Stimulated activated CD4-positive, alpha-beta T cell treated with anti-CD3 and anti-CD28 coated beads, Interleukin-15, amount 100 ng/mL, for 24 hours (primary cell): ENCODE measurements at places on chromosomes 7 and 10.
A peak's percentile ranks its signal among the peaks of the same experiment; 100 is the strongest.

DNA sequence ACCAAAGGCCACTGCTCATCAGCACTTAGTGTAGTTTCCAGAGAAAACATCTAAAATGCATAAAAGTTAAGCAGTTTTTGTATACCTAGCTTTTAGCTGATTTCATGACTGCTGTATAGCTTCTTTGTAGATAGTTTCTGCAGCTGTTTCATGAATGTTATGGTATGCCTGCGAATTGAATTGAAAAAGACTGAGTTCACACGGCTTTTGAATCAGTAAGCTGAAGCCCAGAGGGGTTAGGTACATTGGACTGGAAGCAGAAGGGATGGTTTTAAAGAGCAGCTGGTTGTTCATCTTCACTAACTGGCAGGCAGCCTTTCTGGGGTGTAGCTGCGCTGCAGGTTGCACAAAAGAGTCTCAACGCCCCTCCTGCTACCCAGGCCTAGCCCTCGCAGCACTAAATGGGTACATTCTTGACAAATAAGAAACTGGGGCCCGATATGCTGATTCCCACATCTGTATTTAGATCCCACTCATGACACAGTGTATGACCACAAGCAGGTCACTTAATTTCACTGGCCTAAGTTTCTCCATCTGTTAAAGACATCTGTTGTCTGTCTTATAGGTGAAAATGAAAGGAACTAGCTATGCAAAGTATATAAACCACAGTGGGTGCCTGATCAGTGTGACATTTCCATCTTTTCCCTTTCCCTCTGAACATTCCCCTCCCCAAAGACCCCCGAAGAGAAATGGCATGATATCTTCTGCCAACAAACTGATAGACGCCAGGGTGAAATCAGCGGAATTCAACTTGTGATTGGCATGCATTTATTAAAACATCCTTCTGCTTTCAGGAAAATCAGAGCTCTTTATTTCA, 85.9 kb upstream of the AGBL3 start:
- no peak for DNase-seq

DNA sequence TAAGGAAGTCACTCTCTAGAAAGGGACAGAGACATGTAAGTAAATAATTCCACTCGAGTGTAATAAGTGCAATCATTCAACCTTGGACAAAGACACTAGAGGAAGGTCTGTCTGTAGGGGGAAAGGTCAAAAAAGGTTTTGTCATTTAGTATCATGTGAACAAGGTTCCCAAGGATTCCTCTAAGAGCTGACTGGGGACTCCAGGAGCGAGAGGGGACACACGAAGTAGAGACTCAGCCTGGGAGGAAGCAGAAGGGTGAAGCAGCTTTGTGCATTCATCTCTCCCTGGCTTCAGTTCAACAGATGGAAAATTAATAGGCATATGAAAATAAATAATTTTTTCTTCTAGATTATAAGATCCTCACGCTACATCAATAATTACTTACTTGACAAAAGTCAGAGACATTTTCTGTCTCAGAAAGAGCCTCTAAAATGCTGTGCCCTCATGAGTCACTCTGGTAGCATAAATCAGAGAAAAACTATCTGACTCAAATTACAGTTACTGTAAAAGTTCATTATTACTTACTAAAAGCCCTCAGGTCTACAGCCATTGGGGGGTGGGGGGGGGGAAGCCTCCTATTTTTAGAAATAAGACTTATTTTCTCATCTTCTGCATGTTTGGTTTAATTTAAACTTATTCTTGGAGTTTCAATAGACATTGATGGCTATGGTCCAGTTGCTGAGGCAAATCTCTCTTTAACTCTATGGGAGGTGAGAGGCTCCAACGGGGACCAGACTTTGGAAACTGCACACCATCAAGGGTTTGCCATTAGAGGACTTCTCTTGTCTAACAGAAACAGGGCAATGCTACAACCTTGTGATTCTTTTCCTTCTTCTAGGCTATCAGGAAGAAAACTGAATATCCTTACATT, 275.1 kb upstream of the KLF14 start:
- no peak for DNase-seq

DNA sequence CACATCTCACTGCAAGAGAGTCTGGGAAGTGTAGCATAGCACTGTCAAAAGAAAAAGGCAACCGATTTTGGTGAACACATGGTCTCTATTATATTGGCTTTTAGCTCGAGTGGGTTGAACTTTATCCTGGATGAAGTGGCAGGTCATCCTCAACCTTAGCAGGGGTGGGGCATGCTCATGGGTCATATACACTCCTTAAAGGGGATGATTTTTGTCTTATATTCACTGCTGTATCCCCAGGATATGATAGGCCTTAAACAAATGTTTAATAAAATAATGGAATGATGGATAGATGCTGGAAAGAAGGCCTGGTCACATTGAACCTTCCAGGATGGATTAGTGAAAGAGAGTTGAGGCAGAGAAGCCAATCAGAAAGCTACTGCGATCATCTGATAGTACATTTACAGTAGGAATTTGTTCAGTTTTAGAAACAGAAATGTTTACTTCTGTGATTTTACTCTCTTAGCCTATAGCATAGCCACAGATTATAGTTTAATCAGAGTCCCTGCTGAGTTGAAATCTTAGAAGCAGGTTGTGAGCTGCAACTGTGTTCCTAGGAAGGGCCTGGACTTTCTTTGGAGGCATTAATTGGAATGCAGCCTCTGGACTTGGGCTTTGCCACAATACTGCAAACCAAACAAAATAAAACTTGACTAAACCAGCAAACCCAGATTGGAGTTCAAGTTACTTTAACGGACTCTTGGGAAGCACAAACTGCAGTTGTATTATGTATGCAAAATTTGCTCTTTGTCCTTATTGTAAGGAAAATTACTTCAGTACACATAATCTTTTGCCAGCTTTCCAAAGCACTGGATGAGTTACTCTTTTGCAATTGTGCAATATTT, 138.3 kb downstream of the BMPER start:
- DNase-seq = no peak

GRCh38 chr10:50216894-50217293, 34.4 kb downstream of the ASAH2 start:
- DNase-seq = no peak

DNA sequence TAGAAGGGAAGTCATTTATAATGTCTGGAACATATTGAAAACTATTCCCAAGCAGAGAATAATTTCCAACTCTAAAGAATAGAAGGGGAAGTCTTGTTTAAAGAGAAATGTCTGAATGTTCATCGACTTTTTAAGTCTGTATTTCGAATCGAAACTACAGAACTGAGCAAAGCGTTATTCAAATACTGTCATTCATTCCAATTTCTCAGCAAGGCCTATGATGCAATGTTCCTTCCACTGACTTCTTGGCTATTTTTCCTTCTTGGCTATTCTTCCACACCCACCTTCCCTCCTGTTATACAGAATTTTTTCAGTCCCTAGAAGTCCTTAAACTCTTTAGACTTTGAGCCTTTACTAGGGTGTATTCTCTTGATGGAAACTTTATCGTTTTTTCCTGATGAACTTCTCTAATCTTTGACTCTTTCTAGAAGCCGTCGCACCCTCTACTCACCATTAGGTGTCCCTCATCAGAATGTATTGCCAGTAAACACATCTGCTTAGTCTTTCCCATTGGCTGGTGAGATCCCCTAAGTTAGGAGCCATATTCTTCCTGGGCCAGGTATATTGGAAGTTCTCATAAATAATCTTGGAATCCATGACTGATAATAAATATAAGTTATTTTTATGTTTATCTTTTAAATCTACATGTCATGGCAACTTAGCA, 235.7 kb upstream of the CCDC6 start:
- DNase-seq = no peak

DNA sequence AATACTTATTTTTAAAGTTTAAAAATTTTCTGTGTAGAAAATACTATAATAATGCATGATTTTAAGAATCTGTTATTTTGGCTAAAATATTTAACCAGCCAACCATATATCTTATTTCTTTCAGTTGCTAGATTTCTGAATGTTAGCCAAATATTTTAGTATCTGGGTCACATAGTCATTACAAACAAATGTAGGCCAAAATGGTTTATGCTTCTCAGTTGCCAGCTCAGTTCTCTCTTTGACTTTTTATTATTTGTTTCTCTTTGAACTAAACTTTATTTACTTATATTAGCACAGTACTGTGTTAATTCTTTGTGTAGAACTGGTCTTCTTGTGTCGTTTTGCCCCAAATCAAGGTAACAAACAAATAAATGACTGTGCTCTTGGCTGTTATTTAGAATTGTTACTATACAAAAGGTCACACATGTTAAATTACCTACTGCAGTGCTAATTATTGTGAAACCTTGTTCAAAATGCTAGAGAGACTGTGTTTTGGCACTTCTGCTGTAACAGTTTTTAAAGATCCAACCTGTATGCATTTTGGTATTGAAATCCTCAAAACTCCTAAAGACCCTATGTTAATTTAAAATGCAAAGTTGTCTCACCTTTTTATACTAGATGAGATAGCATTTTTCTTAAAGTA, 39.8 kb downstream of the ZEB1 start:
- DNase-seq = no peak

- no peak for DNase-seq
Measured at GRCh38 chr10:23461557-23461956, 22.7 kb downstream of the OTUD1 start.

DNA sequence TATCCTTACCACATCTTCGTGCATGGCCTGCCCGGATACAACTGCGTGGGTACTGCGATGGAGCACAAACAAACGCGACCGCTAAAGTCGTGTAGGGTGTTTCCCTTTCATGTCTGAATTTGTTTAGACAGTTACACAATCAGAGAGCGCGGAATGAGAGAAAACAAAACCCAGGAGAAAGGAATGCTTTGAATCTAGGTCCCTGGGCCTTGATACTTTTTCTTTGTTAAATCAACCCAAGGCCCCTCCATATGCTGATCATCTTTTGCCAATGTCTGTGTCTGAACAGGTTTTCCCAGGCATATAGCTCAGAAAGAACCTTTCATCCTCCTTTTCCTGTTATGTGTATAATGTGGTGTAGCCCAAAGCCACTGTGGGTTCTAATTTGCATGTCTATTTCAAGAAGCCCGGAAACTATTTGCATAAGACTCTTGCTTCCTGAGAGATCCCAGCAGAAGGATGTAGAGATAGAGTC, 145.8 kb downstream of the FRMD4A start:
- DNase-seq = peak; percentile 55

- no peak for DNase-seq
Measured at GRCh38 chr10:121974019-121974534, 940 bp downstream of the NSMCE4A start.

DNA sequence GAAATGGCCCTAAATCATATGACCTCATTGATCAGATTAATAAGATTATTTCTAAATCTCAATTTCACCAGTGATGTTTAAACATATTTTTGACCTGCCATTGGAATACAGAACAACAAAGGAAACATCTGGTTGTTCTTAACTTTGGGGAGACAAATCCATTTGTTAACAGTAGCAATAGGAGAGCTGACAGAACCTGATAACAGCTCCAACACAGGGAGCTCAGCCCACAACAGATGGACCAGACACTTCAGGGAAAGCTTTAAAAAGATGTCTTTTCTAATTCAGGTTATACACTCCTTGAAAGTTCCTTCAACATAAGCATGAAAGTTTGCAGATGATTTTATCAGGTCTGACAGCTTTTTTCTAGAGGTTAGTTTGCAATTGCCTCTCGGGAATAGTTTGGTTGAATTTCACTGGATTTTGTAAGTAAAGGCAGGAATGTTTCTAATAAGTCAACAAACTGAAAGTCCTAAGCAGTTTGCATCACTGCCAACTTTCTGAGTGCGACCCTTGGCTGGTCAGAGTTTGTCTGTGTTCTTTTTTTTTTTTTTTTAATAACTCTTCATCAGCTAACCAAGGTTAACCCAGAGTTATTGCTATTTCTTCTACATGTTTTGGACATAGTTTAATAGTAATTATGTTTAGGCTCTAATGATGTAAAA, 6.5 kb upstream of the MET start:
- DNase-seq = no peak

DNA sequence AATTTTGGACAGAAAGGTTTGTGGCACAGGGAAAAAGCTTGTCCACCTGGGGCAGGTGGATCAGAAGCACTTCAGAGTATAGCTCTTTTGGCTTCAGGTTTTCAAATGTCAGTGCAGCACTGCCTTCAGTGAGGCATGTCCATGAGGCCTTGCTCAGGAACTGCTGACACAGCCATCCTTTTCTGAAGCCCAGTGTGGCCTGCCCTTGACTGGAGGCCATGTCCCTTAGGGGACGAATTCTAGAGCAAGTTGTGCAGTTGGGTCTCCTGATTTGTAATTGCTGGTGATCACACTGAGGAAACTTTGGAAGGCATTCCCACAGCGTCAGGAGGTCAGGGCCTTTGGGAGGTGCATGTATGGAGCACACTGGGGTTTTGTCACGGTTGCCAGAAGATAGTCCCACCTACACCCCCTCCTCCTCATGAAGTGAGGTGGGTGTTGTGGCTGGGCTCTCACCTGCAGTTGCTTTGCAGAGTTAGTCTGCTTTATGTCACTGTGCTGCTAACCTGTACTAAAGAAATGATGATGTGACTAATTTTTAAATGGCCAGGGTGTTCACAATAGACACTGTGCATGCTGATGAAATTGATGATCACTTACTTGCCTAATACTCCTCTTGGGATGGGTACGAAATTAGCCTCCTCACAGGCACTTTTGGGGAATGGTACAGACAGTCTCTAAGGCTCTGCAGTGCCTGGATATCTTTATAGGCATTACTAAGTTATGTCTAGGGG, 41.7 kb downstream of the OGDH start:
- no peak for DNase-seq

DNA sequence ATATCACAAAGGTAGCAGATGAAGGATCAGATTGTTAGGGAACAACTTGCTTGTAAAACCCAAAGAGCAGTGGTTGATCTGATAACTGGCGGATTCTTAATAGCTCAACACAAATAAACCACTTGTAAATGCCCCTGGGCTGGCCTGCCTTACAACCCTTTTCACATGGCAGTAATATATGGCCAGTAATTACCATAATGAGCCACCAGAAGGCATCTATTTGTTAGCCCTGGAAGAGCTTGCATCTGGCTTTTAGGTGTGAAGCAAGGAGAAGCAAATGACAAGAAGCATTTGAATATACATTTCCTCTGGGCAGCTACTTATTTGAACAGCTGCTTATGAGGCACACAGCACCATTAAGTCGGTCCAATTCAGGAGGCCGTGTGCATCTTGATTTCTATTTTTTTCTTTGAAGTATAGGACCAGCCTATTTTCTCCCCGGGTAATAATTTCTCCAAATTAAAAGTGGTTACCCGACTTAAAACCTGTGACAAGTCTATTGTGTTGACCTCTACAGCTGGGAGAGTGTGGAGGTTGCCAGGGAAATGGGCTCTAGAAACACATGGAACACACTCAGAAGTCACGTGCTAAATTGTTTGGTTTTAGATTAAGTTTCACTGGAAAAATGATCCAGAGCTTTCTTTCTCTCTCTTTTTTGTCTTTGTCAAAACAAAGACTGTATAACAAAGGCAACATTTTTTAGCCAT, 113.4 kb downstream of the SEM1 start:
- DNase-seq = no peak

GRCh38 chr10:58258977-58259692, 8.6 kb downstream of the IPMK start:
- DNase-seq = no peak
